ENCODE measurements at places on chromosomes 4 and X.

DNA sequence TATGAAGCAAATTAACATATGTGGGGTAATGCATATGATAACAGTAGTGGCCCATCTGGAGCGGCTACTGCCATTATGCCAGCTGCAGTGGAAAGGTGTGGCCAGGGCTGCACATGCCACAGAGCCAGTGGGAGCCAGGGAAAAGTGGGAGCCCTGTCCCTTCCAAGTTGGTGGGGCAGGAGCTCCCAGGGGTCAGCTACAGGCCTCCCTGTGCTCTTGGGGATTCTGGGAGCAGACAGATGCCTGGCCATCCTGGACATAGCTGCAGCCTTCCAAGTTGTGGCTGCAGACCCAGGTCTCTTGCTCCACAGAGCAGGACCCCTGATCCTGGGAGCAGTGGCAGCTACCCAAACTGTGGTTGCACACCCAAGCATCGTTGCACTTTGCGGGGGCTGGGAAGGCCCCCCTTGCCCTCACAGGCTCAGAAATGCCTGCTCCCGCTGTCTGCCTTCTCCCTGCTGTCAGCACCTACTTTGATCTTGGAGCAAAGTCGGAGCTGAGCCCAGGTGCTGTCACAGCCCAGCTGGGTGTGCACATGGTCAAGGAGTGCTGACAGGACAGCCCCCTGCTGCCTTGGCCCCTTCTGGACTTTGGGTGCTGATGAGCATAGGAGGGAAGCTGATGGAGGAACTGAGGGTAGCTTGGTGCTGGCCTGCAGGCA is 67.8 kb downstream of the NAA11 start:
- DNase-seq = no peak

GRCh38 chrX:42149281-42149680 is 225.9 kb upstream of the CASK start:
- DNase-seq = no peak

DNA sequence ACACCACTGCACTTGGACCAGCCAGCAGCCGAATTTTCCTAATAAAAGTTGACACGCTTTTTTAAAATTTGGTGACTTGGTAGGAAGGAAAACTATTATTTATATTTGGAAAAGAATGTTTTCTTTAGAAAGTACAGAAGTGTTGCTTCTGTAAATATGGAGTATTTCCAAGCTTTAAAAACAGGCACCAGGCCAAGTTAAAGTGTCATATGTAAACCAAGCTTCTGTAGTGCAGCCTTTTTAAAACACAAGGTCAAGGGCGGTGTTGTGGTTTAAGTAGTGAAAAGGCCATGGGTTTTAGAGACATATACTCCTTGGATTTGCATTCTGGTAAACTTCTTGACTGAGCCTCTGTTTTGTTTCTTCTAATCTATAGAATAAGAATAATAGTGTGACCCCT is 62.7 kb downstream of the TRIM2 start:
- DNase-seq = no peak

GRCh38 chr4:8263397-8263796 is 6.2 kb upstream of the HTRA3 start:
- no peak for DNase-seq

DNA sequence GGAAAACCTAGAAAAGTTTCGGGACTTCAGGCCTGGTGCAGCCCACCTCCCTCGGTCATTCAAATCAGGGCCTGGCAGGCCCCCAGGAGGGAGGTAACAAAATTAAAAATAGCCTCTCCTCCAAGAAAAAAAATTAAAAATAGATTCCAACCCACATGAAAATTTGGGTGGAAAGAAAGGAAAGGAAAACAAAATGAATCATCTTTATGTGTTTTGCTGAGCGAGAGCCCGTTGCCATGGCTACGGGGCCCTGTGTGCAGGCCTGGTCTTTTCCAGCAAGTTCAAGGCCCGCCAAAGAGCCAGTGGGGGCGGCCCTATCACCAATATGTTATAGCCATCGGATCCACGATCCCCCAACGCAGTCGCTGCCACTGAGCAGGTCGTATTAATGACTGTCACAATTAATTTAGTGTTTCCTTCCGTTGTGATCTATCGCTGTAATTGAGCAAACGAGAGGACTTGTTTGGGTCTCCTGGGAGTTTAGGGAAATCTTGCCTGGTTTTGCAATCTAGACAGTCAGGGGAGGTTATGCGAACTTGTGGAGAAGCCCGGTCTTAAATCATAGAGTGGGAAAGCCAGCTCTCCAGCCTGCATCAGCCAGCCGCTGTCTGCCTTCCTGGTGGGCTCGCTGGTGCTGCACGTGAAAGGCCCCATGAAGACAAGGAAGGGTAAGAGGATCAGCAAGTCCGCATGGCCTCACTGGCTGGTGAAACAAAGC is 452.4 kb downstream of the BCOR start:
- no peak for DNase-seq

DNA sequence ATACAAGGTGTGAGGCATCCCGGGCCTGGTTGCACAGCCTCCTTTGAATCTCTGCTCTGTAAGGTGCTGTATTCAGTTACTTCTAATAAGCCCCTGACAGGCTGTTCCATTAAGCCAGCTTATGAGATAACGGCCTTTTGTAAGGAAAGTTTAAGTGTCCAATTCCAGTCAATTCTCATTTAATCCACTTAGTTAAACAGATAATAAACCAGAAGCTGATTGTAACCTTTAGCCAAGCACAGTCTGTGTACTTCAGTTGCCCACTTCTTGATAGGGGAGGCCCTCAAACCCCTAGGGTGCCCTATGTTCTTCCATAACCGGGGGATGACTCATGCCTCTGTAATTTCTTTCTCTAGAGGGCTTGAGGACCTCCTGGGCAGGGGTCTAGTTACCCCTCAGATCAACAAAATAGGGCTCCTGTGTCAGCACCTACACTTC is 63.4 kb downstream of the RASL11B start:
- DNase-seq = no peak

DNA sequence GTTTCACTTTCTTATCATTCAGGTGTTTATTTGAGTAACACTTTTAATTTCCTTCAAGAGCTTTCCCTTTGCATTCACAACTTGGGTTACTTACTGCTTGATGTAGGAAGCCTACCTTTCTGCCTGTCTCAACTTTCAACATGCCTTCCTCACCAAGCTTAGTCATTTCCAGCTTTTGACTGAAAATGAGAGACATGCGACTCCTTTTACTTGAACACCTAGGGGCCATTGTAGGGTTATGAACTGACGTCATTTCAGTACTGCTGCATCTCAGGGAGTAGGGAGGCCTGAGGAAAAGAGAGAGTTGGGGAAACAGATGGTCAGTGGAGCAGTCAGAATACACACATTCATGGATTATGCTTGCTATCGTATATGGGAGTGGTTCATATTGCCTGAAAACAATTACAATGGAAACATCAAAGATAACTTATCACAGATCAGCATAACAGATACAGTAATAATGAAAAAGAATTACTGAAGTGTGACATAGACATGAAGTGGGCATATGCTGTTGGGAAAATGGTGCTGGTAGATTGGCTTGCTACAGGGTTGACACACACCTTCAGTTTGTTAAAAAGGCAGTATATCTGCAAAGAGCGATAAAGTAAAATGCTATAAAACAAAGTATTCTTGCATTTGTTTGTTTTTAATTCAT is 25.7 kb downstream of the USP53 start:
- DNase-seq = no peak

- no peak for DNase-seq
These were observed 22.0 kb downstream of the ELF2 start for GRCh38 chr4:139154952-139155557.

DNA sequence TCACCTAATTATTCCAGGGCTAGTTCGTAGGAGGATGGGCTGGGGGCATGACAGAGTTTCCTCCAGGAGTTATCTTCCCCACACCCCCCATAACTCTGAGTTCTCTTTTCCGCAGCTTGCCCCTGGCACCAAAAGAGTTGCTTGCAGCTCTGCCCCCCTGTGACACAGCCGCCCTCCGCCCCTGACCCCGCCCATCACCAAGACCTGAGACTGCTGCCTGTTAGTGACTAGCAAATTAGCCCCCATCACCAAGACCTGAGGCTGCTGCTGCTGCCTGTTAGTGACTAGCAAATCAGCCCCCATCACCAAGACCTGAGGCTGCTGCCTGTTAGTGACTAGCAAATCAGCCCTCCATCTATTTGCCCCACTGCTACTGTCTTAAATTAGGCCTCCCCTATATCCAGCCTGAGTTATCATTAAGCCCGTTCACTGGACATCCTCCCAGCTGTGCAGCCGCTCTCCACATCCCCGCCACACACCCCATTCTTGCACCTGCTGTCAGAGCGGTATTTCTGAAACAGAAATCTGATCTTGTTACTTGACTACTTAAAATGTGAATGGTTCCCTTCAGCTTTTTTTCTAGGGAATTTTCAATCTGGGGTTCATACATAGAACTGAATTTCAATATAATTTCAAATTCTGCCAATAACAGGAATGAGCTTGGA is 1.5 kb upstream of the PAPSS1 start:
- DNase-seq = peak; percentile 46

DNA sequence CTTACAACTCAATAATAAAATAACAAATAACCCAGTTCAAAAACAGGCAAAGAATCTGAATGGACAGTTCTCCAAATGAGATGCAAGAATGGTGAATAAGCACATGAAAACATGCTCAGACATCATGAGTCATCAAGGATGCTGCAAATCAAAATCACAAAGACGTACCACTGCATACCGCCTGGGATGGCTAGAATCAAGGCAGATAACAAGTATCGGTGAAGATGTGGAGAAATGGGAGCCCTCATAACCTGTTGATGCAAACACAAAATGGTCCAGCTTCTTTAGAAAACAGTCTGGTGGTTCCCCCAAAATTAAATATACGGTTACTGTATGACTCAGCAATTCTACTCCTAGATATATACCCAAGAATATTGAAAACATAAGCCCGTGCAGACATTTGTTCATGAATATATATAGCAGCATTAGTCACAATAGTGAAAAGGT is 32.5 kb downstream of the AKAP4 start:
- DNase-seq = no peak

GRCh38 chr4:52645300-52645699 is 13.8 kb downstream of the USP46 start:
- DNase-seq = no peak

DNA sequence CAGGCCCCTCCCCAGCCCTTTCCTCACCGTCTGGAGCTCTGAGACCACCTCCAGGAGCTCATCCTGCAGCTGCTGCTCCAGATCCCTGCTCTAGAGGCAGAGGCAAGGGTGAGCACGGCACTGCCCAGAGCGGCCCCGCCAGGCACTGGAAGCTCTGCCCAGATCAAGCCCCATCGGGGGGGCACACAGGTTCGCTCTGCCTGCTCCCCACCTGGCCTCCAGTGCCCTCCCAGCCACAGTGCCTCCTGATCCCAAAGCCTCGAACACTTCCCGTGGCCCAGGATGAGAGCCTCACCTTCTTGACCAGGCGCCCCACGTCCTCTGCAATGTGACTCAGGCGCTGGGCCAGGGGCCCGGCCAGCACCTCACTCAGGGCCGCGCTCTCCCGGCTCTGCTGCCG is 5.0 kb downstream of the ARHGAP4 start:
- DNase-seq = no peak

GRCh38 chr4:82515705-82516104 is 46.1 kb downstream of the TMEM150C start:
- DNase-seq = no peak

DNA sequence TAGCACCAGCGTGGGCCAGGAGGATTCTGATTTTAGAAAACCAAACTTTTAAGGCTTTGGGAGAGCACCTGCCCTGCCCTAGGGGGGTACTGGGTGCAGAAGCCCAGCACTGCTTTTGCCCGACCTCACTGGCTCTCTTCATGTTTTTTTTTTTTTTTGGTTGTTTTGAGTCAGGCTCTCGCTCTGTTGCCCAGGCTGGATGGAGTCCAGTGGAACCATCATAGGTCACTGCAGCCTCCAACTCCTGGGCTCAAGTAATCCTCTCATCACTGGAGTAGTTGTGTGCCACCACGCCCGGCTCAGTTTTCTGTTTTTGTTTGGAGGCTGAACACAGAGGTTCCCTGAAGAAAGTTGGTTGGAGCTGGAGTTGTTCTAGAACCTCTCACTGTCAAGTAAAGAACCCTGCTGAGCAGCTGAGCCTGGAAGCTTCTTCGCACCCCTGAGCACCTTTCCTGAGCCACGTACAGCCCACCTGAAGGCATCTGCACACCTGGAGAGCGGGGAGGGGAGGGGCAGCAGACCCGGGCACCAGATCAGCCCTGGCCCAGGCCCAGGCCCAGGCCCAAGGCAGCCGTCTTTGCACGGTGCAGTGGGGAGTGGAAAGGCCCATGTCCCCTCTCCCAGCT is 49.5 kb downstream of the SHROOM2 start:
- DNase-seq = no peak

DNA sequence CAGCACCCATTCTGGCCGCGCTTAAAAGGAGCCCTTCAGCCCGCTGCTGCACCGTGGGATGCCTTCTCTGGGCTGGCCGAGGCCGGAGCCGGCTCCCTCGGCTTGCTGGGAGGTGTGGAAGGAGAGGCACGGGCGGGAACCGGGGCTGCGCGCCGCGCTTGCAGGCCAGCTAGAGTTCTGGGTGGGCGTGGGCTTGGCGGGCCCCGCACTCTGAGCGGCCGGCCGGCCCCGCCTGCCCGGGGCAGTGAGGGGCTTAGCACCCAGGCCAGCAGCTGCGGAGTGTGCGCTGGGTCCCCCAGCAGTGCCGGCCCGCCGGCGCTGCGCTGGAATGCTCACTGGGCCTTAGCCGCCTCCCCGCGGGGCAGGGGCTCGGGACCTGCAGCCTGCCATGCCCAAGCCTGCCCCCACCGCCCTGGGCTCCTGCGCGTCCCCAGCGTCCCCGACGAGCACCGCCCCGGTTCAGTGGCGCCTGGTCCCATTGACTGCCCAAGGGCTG is 111.3 kb downstream of the PCDH18 start:
- DNase-seq = no peak

DNA sequence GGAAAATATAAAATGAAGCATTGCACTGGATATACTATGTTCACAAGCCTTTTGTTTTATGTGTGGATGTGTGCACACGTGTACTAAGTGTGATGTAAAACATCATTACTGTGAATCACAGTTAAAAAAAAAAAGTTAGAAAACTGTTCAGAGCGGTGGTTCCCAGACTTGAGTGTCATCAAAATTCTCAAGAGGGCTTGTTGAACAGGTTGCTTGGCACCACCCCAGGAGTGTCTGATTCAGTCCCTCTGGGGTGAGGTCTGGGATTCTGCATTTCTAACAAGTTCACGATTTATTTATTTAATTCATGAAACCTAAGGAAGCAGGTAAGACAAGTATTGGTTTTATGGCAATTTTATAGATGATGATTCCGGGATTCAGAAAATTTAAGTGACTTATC is 1.8 kb downstream of the CENPU start:
- DNase-seq = no peak

GRCh38 chrX:53678667-53679066 is 7.9 kb downstream of the HUWE1 start:
- peak; percentile 1 for DNase-seq

GRCh38 chr4:87584222-87584908 is 24.0 kb upstream of the DSPP start:
- DNase-seq = no peak

GRCh38 chr4:2900741-2901140 is 57.1 kb downstream of the ADD1 start:
- DNase-seq = no peak

GRCh38 chrX:138298268-138298667 is 413.2 kb downstream of the FGF13 start:
- peak; percentile 7 for DNase-seq

DNA sequence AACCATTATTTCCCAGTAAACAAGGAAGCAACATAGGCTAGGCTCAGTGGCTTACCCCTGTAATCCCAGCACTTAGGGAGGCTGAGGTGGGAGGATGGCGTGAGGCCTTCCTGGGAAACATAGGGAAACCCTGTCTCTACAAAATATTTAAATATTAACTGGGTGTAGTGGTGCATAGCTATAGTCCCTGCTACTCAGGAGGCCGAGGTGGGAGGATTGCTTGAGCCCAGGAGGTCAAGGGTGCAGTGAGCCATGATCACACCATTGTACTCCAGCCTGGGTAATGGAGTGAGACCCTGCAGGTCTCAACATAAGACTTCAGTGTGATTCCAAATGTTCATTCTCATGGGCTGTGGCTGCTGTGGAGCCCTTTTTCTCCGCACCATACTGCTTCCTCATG is 34.9 kb downstream of the FHDC1 start:
- no peak for DNase-seq

Data from Kasumi-1 (cell line).